ENCODE measurements at places on chromosomes 7 and 10.

DNA sequence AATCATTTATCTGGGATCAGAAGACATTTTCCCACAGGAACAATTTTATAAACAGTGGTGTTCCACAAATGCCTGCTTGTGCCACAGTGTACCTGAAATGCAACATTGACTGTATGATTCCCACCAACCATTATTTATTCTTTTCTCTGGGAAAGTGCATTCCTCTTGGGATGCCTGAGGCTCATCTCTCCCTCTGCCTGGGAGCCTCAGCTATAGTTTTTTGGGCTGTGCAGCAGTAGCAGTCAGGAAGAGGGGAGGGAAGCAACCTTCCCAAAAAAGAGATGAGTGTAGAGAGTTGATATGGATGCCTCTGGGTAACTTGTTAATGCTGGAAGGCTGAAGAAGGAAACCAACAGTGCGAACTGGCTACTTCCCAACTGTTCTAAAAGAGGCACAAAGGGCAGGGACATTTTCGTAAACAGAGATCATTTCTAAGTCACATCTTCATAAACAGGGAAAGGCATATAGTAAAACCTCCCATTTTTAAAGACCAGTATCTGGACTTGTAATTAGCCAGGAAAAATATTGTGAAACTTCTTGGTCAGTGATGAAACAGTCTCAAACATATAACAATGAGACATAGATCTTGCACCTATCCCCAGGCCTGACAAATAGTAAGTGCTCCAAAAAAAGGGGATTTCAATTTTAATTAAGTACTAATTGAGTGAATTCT lies 1.4 kb upstream of the CALD1 start:
- no peak for DNase-seq

DNA sequence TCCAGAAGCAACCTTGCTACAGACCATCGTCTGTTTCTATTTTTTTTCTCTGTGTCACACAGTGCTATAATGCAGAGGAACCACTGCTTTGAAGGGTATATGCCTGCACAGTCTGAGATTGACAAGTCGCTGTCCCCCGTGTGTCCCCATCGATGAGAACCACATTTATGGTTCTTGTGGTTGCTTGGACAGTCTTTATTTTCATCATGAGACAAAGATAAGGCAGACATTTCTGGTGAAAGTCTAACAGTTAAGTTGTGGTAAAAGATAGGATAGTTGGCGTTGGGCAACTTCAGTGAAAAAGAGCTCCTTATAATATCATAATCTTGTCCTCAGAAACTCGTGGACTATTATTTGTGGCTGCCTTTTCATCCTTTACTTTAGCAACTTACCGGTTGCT lies 6.3 kb upstream of the AKR1E2 start:
- no peak for DNase-seq

- DNase-seq, result no peak
Measured at GRCh38 chr7:105017657-105018365, 3.8 kb downstream of the KMT2E start.

DNA sequence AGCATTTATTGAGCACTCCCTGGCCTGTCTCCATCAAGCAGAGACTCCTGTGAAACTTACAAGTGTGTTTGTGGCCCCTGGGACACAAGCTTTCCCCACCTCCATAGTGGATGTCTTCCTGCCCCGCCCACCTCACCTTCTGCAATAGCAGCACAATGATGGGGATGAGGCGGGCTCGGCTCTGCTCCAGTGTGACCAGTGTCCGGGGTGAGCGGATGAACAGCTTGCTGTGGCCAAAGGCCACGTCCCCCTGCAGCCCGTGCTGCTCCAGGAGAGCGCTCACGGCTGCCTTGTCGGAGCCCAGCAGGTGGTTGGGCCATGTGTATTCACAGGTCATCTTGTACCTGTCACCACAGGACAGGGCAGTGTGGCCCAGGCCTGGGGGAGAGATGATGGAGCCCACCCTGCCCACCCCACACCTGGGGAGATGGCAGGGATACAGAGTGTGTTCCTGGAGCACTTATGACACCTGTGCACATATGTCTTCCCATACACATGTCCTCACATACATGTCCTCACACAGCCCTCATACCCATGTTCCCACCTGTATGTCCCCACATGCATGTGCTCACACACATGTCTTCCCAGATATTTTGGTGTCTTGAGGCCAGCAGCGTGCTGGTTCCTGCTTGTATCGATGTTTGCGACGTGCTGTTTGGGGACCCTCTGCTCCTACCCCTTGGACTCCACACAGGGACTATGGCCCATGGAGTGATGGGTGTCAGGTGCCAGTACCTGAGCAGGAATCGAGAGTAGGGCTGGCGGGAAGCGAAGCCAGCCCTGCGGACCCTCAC lies 12.7 kb downstream of the MYO1G start:
- peak; percentile 73 for DNase-seq

- DNase-seq, result no peak
Measured at GRCh38 chr10:132539894-132540293, 2.3 kb downstream of the INPP5A start.

DNA sequence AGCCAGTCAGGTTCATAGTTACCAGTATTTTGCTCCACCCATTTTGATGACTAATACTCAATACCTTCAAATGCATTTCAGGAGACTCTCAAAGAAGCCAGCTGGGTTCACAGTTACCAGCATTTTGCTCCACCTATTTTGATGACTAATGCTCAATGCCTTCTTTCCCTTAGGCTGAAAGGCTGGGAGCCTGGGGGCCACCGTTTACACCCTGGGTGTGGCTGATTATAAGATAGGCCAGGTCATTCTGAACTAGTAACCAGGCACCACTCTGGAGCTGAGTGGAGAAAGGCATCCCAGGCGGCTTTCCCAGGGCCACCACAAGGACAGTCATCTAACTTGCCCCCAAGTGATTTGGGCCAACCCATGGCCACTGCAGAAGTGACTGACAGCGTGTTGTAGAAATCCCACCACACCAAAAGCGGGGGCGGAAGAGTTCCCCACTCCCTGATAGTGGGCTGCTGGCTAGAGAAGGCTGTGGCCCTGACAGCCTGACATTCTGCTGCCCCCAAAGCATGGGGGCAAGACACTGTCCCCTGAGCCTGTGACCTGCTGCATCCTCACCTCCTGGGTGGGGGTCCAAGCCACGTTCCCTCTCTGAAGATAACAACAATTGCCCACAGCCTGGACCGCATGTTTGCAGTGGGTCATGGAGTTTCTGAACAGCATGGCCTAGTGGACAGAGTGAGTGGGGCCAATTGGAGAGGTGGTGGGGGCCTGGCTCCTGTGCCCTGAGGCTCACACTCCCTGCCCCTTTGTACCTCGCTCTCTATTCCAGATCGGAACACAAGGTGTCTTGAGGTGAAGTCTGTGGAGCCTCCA lies 23.0 kb upstream of the ZNF488 start:
- DNase-seq, result no peak

- no peak for DNase-seq
Measured at GRCh38 chr10:124678557-124679240, 65.5 kb downstream of the FAM53B start.

- no peak for DNase-seq
Measured at GRCh38 chr7:157978766-157979165, 608.9 kb downstream of the PTPRN2 start.

- DNase-seq, result no peak
Measured at GRCh38 chr10:89553064-89553734, 17.8 kb upstream of the SLC16A12 start.

DNA sequence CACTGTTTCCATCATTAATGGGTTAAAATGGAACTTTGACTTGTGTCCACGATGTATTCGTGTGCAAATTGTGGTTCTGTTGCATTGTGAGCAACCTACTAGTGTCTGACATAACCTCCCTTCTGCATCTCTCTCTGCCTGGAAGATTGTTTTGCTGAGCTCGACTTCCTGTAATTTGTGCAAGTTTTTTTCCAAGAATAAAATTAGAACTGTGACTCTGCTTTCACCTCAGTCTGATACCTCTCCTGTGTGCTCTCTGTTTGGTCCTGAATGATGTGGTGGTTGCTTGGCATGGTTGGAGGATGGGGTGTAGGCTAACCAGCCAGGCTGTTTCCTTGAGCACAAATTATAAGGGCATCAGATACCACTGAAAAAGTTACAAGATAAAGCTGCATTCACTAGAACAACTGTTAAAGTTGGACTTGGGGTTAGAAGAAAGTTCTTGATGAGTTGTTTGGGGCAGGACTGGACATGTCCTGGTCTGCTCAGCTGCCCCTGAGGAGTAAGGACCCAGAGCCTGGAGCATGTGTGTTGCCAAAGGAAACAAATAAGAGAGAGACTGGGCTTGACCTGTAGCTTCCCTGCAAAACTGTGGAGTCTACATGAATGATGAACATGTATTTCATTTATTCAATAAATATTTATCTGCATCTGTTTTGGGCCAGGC lies 1.9 kb upstream of the VOPP1 start:
- DNase-seq, result no peak

GRCh38 chr7:29005829-29006228 lies 47.7 kb upstream of the TRIL start:
- DNase-seq, result no peak

GRCh38 chr7:45256309-45256708 lies 98.7 kb downstream of the RAMP3 start:
- DNase-seq, result no peak

DNA sequence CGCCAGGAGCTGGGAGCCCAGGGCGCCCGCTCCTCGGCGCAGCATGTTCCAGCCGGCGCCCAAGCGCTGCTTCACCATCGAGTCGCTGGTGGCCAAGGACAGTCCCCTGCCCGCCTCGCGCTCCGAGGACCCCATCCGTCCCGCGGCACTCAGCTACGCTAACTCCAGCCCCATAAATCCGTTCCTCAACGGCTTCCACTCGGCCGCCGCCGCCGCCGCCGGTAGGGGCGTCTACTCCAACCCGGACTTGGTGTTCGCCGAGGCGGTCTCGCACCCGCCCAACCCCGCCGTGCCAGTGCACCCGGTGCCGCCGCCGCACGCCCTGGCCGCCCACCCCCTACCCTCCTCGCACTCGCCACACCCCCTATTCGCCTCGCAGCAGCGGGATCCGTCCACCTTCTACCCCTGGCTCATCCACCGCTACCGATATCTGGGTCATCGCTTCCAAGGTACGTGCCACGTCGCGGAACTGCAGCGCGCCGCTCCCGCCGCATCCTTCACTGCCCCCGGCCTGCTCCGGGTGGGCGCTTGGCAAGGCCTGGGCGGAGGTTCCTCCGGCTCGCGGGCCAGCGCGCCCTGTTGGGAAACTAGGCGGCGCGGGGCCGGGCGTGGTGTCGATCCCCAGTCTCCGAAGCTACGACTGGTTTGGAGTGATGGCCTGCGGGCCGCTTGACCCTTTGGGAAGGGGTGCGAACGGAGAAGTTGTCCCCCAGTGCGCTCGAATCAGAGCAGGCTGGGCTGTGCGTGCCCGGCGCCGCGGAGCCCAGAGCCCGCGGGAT lies 868 bp downstream of the EMX2 start:
- no peak for DNase-seq

- no peak for DNase-seq
Measured at GRCh38 chr10:105990529-105990928, 1174.0 kb downstream of the SORCS1 start.

DNA sequence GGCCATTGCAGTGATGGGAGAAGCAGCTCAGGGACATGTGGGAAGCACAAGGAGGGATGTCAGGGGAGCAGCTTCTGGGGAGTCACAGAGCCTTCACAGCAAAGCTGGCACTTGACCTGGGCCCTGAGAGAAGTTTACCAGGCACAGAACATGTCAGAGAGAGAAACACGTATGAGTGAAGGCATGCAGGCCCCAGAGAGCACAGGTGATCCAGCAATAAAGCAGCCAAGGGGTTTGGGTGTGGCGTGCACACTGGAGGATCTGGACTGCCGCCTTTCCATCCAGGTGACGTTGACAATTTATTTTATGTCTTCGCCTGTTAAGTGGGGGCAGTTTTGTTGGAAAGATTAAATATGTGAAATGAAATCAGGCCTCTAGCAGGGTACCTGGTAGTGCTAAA lies 252.6 kb upstream of the COBL start:
- no peak for DNase-seq

DNA sequence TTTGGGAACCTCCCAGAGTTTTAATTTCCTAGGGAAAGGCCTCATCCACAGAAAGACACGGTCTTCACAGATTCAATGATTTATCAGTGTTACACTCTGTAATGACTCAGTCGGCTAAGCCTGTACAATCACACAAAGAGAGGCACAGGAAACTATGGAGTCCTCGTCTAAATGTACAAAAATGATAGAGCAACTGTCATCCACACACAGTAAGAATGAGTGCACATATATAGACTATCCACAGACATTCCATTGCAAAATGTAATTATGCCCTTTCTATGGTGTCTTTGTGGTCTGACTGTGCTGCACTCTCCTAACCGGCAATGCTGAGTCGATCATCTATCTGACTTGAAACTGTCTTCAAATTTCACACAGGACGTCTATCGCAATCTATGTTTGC lies 3.5 kb upstream of the NAMPT start:
- DNase-seq, result no peak

DNA sequence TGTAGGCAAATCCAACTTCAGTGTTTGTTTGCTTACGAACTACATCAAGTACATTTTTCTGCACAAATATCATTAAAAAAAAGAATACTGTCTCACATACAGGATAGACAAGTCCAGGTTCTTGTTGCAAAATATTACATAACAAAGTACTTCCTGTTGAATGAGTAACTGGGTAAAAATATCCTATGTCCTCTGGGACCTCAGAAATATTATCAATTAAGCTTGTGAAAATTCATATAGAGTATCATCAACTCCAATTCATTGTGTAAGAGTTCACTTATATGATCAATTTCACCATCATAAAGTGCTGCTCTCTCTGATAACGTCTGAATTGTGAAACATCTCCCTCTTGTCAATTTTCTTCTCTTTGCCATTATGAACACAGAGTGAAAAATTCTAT lies 22.6 kb downstream of the HERC4 start:
- no peak for DNase-seq

GRCh38 chr10:11527691-11528255 lies 83.7 kb downstream of the USP6NL start:
- DNase-seq, result no peak

DNA sequence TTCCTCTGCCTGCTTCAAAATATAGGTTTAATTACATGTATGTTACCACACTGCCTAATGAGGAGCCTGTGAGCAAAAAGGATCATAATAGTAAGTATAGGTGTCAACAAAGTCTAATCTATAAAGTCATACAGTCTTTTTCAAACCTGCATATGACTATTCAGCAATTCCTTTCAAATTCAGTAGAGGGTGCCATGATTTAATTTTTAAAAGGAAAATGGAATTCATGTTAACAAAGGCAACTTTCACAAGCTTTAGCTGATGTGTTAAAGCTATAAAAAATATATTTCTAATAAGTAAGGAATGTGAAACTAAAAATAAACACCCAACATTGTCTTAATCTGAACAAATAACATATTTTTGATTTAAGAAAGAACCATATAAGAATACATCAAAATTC lies 52.1 kb downstream of the MPP7 start:
- no peak for DNase-seq

- DNase-seq, result peak; percentile 46
Measured at GRCh38 chr10:9878383-9878782, 1139.3 kb upstream of the CELF2 start.

DNA sequence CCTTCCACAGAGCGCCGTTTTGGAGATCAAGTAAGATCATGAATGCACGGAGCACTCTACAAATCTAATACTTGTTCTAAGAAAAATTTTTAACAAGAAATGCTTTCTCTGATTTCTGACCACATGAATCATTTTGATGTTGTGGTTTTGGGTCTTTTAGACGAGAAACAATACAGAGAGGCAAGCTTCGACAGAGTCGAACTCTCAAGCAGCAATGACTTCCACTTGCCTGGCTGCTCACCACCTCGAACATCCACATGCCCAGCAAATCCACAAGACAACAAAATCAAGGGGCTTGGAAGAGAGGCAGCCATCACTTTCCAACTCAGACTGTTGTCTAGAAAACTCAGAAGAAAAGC lies 69.4 kb upstream of the GSDME start:
- no peak for DNase-seq

- DNase-seq, result no peak
Measured at GRCh38 chr7:24727154-24728120, 29.8 kb downstream of the GSDME start.

- no peak for DNase-seq
Measured at GRCh38 chr7:114085313-114085591, 166.4 kb upstream of the PPP1R3A start.

All from chondrocyte (in vitro differentiated cells).